Cerebellar cortex (tissue), 1 donor: ENCODE measurements at places on chromosomes 5 and 9.

- no peak for DNase-seq
Observed at GRCh38 chr9:137411645-137412380, 11.1 kb downstream of the EXD3 start.

GRCh38 chr9:34574571-34574970, 15.0 kb downstream of the CNTFR start:
- DNase-seq, result no peak

DNA sequence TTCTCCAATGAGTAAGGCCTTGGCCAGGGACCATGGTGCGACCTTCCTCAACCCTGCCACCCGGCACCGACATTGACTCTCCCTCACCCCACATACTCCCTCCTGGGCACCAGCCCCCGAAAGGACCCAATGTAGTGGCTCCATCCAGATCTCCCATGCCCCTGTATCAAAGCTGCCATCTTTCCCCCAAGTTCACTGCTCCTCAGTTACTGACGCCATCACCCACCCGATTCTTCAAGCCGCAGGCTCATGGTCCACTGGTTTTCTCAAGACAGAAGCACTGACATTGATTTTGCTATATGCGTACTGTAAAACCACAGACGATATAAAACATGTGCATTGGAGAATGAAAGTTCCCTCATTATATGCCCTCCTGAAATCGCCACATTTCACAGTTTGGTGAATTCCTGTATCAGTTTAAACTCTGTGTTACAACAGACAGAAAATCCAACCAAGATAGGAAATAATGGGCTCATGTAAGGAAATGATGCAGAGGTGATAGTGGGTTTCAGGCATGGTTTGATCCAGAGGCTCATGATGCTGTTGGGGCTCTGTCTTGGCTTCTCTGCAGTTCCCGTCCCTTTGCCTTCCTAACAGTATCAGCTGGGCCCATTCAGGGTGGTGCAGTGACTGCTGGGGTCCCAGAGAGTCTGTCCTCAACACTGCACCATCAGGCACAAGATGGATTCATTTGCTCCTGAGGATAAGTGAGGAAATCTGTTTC, 207.3 kb upstream of the IER5L start:
- DNase-seq, result no peak

GRCh38 chr9:133971121-133971951, 20.8 kb downstream of the VAV2 start:
- DNase-seq, result no peak

DNA sequence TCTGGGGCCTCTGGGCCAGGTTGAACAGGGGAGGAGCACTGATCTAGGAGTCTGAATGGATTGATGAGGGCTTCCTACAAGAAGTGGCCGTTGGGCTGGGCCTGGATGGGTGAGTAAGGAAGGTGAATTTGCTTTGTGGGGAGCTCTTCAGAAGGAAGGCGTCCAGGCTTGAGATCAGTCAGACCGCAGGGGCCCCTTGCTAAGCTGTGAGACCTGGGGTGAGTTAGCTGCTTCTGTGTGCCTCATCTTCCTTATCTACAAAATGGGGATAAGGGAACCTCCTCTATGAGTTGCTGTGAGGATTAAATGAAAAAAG, 1.1 kb upstream of the SYNPO start:
- no peak for DNase-seq
